ENCODE measurements at places on chromosomes 3 and 15.
A peak's percentile ranks its signal among the peaks of the same experiment; 100 is the strongest.

GRCh38 chr15:69557707-69558409, 105.2 kb downstream of the RPLP1 start:
- DNase-seq: peak; percentile 51

GRCh38 chr3:196974661-196975060, 6.0 kb upstream of the PIGZ start:
- no peak for DNase-seq

- no peak for DNase-seq
These were observed 283.9 kb downstream of the GRM7 start for GRCh38 chr3:7144697-7145308.

DNA sequence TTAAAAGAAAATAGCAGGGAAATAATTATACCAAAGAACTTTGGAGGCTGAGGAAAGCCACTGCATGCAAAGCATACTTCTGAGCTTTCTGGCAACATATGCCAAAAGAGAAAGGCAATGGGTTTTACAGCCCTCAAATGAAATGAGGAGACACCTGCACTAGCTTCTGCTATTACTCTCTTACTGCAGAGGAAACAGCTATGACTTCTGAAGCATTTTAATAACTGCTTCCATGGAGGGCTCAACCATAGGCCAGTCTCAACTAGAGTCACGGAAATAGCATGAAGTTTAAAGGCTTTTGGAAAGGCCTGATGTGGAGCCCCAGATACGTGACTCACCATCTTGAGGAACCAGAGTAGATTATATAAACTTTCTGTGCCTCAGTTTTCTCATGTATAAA, 114.8 kb downstream of the OXNAD1 start:
- no peak for DNase-seq

DNA sequence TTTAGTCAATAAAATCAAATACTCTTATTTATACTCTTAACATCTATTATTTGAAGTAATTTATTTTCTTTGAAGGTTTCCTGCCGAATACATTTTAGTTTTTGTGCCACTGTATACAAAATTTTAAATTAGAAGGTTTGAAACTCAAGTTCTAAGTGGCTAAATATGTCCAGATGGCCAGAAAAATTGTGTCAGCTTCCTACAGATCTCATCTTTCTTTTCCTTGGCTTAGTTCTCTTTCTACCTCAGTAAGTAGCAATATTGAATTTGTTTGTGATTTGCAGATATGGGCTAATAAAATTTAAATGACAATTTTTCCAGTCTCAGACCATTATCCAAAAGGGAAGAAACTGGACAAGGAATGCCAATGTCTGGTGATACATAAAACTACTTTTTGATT, 452.1 kb downstream of the ROBO2 start:
- DNase-seq: no peak

DNA sequence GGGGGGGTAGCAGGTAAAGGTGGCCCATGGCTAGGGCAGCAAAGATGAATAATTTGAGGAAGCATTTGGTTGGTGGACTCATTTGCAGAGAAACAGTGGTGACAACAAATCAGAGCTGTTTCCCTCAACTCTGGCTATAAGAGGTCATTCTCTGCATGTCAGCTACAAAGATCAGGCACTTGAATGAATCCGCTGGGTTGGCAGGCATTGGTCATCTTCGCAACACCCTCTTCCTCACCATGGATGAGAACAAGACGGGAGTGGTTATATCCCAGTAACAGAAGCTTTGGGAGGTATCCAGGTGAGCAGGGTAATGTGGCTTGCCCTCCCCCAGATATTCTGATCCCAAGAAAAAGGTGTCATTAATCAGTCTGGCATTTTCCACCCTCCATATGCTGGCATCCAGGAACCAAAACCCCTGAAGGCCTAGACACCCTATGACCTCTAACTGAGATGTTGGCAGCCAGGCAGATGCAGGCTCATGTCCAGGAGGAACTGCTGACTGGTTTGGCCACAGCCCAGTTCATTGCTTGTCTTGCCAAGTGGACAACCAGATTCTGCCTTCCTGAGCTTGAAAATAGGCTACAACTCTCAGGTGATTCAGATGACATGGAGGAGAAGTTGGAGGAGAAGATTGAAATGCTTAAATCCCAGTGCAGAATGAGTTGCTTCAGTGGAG, 108.9 kb upstream of the TRIM42 start:
- no peak for DNase-seq

DNA sequence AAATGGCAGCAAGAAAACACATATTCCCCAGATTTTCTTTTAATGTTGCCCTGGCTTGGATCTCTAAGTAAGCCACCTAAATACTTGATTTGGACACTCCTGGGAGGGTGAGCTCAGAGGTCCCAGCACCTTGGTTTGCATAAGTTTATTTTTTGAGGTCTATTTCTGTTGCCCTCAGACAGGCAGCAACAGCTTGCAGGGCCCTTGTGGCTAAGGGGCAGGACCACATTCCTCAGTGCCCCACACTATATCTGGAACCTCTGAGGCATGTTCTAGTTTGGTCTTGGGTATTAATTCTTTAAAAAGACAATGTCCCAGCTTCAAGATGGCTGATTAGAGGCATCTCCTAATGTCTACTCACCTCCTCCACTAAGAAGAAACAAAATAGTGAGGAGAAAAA, 57.5 kb downstream of the IGSF11 start:
- no peak for DNase-seq

DNA sequence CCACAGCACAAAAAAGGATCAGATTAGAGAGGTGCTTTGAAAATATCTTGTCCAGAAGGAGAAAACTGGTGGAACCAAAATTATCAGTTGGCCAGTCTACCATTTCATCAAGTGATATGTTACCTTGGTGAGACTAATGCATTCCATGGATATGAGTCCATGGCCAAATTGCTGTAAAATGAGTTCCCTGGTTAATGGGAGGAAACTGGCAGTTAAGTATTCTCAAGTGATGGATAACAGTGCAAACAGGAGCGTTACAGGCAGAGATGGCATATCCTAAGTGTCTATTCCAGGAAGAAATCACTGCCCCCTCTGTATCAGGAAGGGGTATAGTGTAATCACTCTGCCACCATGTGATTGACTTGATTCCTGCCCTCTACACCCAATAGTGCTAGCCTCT, 34.0 kb downstream of the MYRIP start:
- no peak for DNase-seq

DNA sequence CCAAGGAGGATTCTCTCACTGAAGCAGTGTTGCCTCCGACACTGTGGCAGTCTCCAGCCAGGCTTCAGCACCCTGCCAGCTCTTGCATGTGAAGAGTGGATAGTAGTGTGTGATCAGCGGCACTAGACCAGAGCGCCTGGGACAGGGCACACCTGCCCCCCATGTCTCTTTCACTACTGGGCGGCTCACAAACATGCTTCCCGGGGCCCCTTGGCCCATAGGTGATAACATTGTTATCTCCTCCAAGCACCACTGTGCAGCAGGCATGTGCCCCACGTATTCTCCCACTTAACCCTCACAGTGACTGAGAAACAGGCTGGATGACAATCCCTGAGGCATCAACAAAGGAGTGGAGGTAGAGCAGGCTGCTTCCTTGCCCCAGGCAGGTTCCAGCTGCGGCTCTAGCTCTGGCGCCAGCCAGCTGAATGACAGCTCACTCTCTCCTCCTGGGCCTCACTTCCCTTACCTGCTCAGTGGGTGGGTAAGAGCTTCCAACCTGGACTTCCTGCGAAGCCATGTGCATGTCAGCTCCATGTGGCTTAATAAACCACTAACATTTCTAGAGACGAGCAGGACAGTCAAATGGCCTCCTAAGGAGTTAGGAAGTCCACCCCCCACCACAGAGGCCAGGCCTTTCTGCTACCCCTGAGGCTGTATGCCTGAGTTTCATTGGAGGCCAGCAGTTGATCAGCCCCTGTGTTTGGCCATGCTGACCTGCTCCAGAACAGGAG, 37.8 kb downstream of the KLF13 start:
- no peak for DNase-seq

- no peak for DNase-seq
These were observed 79.3 kb downstream of the DNAH12 start for GRCh38 chr3:57464801-57465200.

GRCh38 chr3:63673111-63673510, 20.6 kb downstream of the SNTN start:
- no peak for DNase-seq

DNA sequence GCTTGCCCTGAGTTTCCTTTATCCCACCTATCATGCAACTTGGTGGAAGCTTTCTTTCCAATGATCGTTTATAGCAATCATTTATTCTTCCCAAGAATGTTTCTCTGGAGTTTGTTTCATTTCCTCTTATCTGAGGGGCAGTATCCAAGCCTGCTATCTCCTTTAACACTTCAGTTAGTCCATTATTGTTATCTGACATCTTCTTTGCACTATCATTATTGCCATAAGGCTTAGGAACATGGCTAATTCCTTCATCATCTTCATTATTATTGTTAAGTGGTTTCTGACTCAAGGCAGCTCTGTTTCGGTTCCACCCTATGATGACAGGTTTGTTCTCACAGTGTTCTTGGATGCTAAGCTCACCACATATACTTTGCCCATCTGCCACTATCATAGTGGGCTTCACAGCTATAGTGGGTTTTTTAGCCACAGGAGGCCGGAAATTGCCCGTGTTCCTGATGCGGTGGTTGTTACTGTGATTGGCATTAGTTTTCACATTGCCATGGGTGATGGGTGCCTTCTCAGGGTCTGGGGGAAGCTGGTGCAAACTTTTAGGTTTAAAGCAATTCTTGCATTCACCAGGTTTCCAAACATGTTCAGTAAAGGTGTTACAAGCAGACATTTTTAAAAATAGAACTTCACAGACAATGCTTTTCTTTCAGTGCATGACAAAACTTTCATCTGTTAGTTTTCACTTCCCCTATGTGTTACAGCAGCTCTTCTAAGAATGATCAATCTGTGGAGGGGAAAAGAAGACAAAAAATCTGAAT, 110.6 kb upstream of the TSPAN3 start:
- DNase-seq: no peak

DNA sequence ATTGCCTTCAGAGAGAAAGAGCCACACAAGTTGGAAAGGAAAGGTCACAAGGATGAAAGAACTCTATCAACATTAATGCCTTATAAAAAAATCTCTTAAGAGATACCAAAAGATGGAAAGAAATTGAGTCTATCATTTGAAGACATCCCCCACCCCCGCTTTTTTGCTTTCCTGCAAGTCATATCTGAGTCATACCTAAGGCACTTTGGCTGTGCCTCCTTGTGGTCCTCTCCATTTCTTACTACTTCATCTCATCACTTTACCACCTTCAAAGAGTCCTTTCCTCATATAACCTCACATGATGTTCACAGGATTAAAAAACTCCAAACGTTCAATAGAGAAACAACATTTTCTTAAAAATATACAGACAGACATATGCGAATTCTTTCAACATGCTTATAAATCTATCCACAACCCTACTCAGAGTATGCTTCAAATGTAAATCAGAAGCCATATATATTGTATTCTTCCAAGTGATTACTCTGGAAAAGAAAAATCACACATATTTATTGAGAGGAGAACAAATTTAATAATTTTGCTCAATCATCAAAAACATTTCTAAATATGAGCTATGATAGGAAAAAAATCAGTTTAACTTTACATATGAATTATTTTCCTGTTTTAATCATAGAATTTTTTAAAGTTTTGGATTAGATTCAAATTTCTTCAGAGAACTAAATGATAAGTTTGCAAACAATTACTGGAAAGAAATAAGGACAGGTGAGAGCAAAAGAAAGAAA, 1003.9 kb upstream of the CFAP20DC start:
- no peak for DNase-seq

- DNase-seq: no peak
These were observed 37.5 kb downstream of the SETMAR start for GRCh38 chr3:4340411-4341335.

Measured in D721Med (cell line).